Activated gamma-delta T cell (primary cell): ENCODE measurements at places on chromosomes 5 and 9.

GRCh38 chr5:2579126-2579525, 172.4 kb downstream of the IRX2 start:
- no peak for DNase-seq

DNA sequence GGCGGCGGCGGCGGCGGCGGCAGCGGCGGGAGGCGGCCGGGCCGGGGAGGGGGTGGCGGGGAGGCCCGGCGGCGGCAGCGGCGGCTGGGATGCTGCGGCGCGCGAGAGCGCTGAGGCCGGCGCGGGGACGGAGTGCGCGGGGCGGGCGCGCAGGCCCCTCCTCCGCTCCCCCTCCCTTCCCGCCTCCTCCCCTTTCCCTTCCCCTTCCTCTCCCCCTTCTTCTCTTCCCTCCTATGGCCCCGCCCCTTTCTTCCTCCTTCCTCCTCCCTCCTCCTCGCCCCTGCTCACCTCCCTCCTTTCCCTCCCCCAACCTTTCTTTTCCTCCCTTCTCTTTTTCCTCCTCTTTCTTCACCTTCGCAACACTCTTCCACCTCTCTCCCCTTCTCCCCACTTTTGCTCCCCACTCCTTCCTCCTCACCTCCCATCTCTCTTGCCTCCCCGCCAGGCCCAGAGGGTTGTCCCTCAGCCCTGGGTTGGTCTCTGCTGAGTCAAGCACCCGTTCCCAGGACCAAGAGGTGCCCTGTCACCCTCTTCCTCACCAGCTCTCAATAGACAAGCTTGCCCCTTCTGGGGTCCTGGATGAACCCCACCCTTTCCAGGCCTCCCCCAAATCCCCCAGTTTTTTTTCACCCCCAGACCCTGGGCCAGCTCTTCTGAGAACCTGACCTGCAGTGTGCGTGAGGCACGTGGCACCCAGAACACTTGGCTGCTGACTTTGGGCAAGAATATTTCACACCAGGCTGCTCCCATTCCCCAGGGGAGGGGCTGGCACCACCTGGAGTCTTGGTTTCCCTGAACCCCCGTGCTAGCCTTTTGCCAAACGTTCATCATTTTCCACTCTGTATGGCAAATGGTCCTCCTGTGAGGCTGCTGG, at the start of gene SEMA4D:
Gene SEMA4D, minus strand, starts transcription at position 136 of the 874 bp plus-strand sequence. CDS start 92,657 bp downstream, outside the sequence.
- peak; percentile 34 for DNase-seq

GRCh38 chr9:69058101-69058500, 22.5 kb downstream of the FXN start:
- DNase-seq: no peak

DNA sequence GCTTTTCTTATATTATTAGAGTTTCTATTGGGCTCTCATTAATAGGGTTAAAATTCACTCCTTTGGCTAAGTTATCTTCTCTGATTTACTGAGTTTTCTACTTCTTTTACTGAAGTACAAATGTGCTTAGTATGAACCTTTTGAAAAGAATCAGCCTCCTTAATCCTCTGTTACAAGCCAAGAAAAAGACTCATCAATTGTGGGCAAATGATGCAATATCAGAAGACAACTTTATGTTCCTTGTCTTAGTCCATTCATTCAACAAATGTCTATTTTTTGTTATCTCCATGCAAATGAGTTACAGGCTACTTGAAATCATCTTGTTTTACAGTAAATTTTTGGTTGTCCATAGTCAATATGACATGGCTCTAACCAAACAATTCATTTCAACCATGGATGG, 40.3 kb downstream of the SNCAIP start:
- no peak for DNase-seq

GRCh38 chr5:68316469-68316868, 100.9 kb downstream of the PIK3R1 start:
- DNase-seq: no peak

DNA sequence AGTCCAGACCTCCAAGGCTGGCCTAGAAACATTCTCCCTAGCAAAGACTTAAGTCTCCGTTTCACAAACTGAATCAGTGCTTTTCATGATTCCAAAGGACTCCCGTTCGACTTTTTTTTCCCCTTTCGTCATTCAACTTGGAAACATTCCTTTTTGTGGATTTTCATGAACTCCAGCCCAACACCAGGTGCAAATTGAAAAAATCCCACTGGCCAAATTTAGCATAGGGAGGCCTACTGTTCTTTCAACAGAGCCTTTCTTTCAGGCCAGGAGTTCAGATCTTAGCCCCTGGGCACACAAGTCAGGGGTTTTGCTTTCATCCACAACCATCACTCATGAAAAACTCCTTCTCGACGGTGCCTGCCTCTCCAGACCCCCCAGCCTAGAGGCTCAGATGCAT, 285.3 kb downstream of the PIK3R1 start:
- no peak for DNase-seq

DNA sequence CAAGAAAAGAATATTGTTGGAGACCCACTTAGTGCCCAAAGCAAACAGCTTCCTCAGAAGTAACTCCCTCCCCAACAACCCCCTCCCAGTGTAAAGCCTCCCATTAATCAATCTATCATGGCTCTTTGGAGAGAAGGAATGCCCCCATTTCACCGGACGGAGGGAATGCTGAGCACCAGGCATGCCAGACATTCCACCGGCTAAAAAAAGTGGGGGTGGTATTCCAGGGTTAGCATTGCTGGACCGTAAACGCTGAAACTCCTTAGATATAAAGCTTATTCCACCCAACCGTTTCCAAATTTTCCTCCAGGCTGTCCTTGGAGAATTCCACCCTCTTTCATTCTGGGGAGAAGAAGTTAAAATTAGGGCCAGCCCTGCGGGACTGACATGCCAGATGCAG, 363 bp upstream of the MAMDC2 start:
- no peak for DNase-seq

GRCh38 chr9:129280236-129280622, 102.2 kb upstream of the IER5L start:
- no peak for DNase-seq

- DNase-seq: no peak
Measured at GRCh38 chr9:28032268-28032590, 458.9 kb upstream of the C9orf72 start.

DNA sequence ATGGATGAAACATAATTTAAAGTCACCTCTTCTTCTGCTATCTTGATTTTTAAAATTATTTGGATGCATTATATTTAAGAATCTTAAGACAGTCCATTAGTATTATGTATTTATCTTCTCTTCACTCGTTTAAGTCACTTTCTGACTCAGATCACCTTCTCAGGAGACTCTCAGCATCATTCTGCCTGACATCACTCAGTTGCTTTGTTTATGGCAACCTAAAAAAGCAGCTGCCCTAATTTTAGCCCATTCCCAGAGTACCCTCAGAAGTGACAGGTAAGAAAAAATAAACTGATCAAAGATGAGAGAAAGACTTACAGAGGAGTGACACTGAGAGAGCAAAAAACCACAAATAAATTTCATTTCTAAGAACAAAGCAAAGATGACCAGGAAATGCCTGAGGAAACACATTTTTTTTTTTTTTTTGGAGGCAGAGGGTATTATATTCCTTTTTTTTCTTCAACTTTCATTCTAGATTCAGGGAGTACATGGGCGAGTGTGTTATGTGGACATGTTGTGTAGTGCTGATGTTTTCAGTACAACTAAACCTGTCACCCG, 140.5 kb downstream of the MUSK start:
- DNase-seq: no peak

GRCh38 chr9:115524453-115525059, 406.6 kb upstream of the TNC start:
- DNase-seq: no peak

DNA sequence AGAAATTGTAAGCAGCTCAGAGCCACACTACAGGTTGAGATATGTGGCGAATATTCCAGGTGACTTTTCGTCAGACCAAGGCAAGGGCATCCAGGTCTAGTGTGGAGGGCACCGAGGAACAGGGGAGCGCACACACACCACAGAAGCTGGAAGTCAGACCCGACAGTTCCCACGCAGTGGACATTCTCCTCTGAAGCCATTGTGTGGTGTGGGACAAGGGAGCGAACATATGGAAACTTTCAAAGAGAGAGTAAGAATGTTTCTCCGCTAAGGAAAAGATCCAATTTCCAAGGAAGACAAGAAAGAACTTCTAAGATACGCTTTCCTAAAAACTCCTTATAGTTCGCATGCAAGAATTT, 141.4 kb upstream of the OTULINL start:
- DNase-seq: no peak

GRCh38 chr9:89475891-89476440, 21.9 kb downstream of the SEMA4D start:
- DNase-seq: no peak

DNA sequence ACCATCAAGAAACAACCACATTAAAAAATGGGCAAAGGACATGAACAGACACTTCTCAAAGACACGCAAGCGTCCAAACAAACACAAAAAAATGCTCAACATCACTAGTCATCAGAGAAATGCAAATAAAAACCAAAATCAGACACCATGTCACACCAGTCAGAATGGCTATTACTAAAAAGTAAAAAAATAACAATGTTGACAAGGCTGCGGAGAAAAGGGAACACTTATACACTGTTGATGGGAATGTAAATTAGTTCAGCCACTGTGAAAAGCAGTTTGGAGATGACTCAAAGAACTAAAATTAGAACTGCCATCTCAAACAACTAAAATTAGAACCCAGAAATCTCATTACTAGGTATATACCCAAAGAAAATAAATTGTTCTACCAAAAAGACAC, 80.4 kb downstream of the CAAP1 start:
- no peak for DNase-seq
